Activated naive CD4-positive, alpha-beta T cell treated with anti-CD3 and anti-CD28 coated beads, Interleukin-2, amount 10 ng/mL, durations not matched to agents 5 hours and 36 hours (primary cell): ENCODE measurements at places on chromosomes 3 and 15. TPM values are rescaled to one million over a fixed set of nuclear protein-coding genes. Genes with fewer than 3 reads are reported as not detected.

Gene GUCA1C
- total RNA-seq = not detected

Gene DHFR2
- total RNA-seq = 9.3 TPM

Gene UTS2B
- not detected for total RNA-seq

Gene UROC1
- total RNA-seq = not detected

Gene ROPN1B
- total RNA-seq = not detected

Gene TMED3
- total RNA-seq = 30.2 TPM

Gene ZIC1
- not detected for total RNA-seq

Gene CCR9
- total RNA-seq = not detected

Gene CISH
- total RNA-seq = 389 TPM

Gene FSD2
- total RNA-seq = not detected

Gene TMEM207
- total RNA-seq = not detected

Gene HDDC3
- 28.5 TPM for total RNA-seq

Gene SUCNR1
- not detected for total RNA-seq

Gene RNU6-1
- not detected for total RNA-seq

Gene RYR3
- total RNA-seq = not detected

Gene TRIM71
- not detected for total RNA-seq

Gene RBM5
- 206 TPM for total RNA-seq

Gene DNAH1
- 26.3 TPM for total RNA-seq

Gene TRPM1
- not detected for total RNA-seq

Gene RASA2
- 46.9 TPM for total RNA-seq

Gene NPAP1
- total RNA-seq = not detected

Gene SPESP1
- total RNA-seq = 1.0 TPM

Gene CCDC191
- 4.0 TPM for total RNA-seq

Gene VPS33B
- total RNA-seq = 18.4 TPM

Gene ALS2CL
- total RNA-seq = 29.8 TPM
